ENCODE measurements at places on chromosomes 5 and 9. TPM values are rescaled to one million over a fixed set of nuclear protein-coding genes. Genes with fewer than 3 reads are reported as not detected.

RASGEF1C gene
- total RNA-seq, result not detected

PCDHAC2 gene
- total RNA-seq, result 0.30 TPM

TICAM2 gene
- total RNA-seq, result 1.3 TPM

PCDHA7 gene
- total RNA-seq, result 0.15 TPM

CDC20B gene
- under 0.01 TPM for total RNA-seq

TSSK1B gene
- not detected for total RNA-seq

PCA3 gene
- under 0.01 TPM for total RNA-seq

SHLD3 gene
- total RNA-seq, result 8.1 TPM

PCDHGA4 gene
- total RNA-seq, result 1.7 TPM

UGT3A1 gene
- total RNA-seq, result not detected

LCN9 gene
- total RNA-seq, result not detected

OLFM1 gene
- 2.0 TPM for total RNA-seq

LTC4S gene
- not detected for total RNA-seq

OR1J2 gene
- total RNA-seq, result not detected

GABRA6 gene
- total RNA-seq, result not detected

C9orf85 gene
- total RNA-seq, result 11.0 TPM

IFNB1 gene
- total RNA-seq, result 0.46 TPM

SLC6A19 gene
- not detected for total RNA-seq
